Right kidney (tissue), 9 donors: ENCODE measurements at places on chromosomes 13 and 19.

GRCh38 chr13:35832551-35832950 lies 298.6 kb downstream of the DCLK1 start:
- no peak for DNase-seq

- DNase-seq = no peak
Observed at GRCh38 chr19:16867211-16867610, 21.6 kb upstream of the F2RL3 start.

GRCh38 chr13:84121456-84121855 lies 239.2 kb upstream of the SLITRK1 start:
- no peak for DNase-seq

DNA sequence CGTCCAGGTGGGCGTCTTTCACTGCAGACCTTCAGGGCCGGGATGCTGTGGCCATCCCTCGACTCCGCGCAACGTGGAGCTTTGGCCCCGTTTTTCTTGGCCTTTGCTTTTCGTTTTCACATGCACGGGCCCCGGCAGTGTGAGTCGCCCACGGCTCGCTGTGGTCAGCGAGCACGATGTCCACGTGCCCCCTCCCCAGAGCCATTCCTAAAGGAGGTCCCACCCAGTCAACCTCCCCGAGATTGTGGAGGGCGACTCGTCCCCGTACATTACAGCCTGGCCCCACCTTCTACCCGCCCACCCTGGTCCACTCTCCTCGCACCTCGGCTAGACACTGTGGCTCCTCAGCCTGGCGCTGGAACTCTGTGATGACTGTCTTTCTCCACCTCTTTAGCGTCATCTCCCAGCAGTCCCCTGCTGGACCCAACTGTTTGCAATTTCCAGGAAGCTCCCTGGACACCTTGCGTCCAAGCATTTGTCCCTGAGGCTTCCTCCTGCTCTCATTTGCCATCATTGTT lies 405 bp downstream of the ZNF446 start:
- DNase-seq = no peak

GRCh38 chr13:49464085-49464484 lies 20.0 kb downstream of the SETDB2 start:
- DNase-seq = no peak

DNA sequence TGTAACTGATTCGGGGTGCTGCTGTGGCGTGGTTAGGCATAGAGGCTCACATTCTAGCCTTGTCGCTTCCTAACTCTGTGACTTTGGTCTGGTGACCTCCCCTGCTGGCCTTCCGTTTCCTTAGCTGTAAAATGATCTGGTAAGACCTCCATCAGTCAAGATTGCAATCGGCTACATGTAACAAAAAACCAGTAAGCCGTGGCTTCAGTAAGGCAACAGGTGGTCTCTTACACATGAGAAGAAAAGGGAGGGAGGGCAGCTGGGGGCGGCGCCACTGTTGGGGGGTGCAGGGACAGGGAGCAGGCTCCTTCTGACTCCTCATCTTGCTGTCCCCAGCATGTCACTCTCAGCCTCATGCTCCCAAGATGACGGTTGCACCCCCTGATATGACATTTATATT lies 148.0 kb downstream of the SIPA1L3 start:
- peak; percentile 43 for DNase-seq

DNA sequence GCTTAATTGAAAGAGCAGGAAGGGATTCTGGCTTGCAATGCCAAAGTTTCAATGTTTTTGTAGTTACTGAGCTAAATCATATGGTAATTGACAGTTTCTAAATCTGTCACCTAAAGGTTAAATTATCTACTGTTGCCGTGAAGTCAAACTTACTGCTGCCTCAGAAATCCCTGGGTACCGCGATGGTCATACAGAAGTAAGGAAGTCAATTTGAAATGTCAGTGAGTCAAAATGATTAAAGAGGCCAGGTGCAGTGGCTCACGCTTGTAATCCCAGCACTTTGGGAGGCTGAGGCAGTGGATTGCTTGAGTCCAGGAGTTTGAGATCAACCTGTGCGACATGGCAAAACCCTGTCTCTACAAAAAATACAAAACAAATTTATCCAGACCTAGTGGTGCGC lies 48.8 kb upstream of the TPM4 start:
- DNase-seq = no peak

DNA sequence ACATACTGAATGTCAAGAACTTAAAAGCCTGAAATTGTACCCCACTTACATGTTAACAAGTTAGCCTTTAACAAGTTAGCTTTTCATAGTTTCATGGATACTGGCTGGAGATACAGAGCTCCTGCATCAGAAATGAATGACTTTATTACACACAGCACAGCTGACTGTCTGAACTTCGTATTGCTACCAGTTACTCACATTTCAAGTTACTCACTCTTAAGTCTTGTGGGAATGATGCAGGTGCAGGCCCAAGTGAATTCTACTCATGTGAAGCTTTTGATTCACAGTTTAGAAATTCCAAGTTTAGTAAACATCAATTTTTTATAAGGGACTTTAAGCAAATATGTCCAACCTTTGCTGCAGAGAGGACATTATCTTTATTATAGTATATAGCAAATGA lies 762.2 kb upstream of the PRR20A start:
- no peak for DNase-seq

DNA sequence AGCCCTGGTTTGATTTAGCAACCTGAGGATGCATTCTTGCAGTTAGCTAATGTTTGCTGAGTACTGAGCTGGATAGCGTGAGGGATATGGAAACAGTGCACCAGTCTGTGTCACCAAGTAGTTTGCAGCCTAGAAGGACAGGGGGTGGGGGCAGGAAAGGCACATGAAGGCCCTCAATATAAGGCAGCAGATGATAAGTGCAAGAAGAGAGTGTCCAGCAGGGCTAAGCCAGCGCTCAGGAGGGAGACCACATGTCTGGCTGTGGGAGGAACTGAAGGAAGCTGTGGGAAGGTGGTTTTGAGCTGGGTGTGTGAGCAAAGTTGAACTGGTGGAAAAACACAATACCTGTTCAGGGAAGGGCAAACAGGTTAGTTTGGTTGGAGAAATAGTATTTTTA lies 1.7 kb downstream of the CXCL17 start:
- no peak for DNase-seq

DNA sequence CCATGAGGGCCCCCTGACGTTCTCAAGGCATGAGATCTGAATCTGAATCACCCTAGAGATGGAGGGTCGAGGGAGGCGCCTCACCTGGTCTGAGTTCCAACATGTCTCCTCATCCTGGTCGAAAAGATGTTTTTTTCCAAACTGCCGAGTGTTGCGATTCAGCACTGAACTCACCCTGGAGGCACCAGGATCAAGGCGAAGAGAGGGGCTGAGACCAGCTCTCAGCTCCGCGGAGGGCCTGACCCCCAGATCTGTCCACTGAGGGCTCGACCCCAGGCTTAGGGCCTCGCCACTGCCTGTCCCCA lies 555 bp downstream of the NR2C2AP start:
- DNase-seq = no peak

- DNase-seq = no peak
Observed at GRCh38 chr19:19185853-19186740, 5.9 kb downstream of the BORCS8 start.

GRCh38 chr13:21883713-21884112 lies 212.8 kb downstream of the FGF9 start:
- no peak for DNase-seq

DNA sequence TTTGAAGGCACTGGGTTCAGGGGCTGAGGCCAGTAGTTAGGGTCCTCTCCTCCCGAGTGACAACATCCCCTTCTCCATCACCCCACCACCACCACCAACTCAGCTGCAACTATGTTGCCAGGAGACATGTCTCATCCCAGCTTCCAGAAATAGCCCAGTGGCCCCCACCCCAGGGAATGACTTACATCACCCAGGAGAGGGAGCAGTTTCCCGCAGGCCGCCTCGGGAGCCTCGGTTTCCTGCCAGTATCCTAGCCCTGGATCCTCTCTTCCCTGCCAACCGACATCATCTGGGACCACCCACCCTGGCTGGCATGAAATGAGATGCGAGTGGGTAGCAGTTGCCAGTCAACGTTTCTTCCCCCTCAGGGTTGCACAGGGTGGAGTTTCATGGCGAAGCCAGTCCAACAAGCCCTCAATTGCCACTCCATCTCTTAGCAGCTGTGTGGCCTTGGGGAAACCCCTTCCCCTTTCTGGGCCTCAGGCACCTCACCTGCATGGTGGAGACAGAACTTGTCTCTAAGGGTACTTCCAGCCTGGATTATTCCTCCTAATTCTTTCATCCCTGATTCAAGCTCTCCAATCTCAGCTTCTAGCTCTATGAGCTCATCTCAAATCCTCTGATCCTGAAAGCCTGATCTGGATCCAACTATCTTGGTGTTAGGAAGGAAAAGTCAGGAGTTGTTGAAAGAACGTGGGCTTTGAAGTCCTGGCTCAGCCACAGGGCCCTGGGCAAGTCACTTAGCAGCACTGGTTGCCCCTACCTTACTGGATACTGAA lies 3.9 kb upstream of the GSK3A start:
- DNase-seq = peak; percentile 44

GRCh38 chr13:106533101-106533942 lies 2.1 kb downstream of the EFNB2 start:
- DNase-seq = peak; percentile 91

DNA sequence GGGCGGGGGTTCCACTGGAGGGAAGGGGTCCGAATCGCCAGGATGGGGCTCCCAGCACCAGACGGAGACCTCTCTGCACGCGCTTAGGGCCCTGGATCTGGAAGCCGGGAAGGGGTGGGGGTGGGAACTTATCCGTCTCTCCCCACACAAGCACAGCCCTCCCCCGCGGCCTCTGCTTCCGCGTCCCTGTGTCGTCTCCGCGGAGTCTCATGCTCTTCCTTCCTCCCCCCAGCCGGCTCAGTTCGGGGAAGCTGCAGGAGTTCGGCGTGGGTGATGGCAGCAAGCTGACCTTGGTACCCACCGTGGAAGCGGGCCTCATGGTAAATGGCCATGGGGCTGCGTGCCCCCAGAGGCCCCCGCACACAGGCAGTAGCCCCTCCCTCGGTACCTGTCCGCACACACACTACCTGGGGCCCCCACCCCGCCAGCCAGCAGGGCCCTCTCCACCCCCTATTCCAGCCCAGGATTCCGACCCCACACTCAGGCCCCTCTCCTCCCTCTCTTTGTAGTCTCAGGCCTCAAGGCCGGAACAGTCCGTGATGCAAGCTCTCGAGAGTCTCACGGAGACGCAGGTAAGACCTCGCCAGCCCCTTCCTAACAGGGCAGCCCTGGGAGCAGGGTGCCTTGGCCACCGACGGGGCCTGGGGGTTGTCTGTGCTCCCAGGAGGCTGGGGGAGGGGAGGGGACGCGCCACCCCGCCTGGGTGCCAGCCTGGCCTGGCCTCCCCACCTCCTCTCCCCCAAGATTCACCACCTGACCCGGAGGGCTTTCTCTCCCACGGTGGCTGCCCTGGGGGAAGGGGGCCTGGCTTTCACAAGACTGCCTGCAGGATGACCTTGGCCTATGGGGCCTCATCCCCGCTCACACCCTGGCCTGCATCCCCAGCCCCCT lies 3.2 kb downstream of the MIDN start:
- DNase-seq = peak; percentile 69

DNA sequence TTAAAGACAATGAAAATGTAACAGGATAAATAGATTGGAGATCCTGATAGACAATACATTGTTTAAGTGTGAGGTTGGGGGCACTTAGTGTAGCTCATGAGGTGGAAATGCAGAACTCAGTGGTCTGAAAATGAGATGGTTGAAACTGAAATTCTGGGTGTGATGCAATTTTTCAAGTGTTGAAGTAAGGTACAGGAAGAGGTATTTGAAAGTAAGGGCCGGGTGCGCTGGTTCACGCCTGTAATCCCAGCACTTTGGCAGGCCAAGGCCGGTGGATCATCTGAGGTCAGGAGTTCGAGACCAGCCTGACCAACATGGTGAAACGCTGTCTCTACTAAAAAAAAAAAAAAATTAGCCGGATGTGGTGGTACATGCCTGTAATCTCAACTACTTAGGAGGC lies 113.0 kb downstream of the UFM1 start:
- DNase-seq = no peak

GRCh38 chr19:30245401-30246039 lies 126.7 kb upstream of the ZNF536 start:
- DNase-seq = no peak

DNA sequence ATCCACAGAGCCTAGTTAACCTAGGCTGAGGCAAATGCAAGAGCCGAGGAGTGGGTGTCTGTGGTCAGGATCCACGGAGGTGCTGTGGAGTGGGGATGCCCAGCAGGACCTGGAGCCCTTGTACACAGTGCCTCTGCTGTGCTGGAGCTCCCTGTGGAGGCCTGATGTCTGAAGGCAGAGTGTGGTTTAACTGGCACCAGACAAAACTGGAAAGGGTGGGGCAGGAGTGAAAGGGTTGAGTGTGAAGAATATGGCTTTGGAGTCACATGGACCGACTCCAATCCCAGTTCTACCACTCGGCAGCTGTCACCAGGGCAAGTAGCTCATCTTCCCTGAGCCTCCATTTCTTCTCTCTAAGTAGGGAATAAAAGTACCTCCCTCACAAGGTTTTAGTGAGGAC lies 60.3 kb upstream of the GPR12 start:
- no peak for DNase-seq

DNA sequence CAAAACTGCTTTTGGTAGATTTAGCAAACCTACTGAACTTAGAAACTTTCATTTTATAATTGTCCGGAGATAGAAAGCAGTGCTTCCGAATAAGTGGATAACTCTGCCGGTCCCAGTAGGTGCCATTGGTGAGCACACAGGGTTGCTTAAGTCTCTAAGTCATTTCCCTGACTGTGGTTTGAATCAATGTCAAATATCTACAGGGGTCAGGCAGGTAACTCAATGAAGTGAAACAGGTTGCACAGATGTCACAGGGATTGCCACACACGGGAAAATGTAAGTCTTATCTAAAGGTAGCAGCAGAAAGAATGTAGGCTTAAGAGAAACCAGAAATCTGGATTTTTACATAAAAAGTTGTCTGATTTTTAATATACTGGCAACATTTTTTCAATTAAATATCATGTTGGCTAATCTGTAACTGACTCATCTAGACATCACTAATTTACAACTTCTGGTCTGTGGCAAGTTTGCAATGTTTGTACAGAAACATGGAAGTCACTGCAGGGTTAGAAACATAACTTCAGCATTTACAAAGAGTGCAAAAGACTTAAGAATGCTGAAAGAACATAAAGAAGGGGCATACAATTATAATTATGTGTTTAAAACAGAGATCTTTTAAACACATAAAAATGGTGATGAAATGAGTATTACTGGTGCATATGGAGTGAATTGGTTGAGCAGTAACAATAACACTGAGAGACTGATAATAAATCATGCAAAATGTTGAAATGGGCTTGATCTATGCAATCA lies 14.3 kb upstream of the LRRC63 start:
- no peak for DNase-seq
